Lower lobe of right lung (tissue), 2 donors: ENCODE measurements at places on chromosomes 4 and X.

- no peak for DNase-seq
Observed at GRCh38 chr4:77586951-77587383, 18.7 kb upstream of the CXCL13 start.

GRCh38 chr4:17763416-17763815, 18.0 kb downstream of the FAM184B start:
- no peak for DNase-seq

DNA sequence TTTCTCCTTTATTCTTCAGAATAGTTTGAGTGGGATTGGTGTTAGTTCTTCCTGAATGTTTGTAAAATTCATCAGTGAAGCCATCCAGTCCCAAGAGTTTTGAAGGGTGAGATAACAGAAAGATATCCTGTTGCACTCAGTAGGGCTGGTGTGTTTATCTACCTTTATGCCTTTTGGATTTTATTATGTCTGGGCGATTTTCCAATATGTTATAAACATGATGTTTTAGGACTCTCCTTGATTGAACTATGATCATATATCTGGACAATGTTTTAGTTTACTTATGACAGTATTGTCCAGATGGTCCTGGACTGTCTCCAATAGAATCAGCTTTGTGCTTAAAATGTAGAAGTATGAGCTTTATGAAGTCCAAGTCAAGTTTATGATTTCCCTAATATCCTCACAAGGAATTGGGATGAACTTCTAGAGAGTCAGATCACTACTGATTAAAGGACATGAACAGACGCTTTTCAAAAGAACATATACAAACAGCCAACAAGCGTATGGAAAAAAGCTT, 77.6 kb upstream of the ITM2A start:
- no peak for DNase-seq

- no peak for DNase-seq
Observed at GRCh38 chr4:139726615-139727014, 61.0 kb downstream of the MGST2 start.

- DNase-seq, result no peak
Observed at GRCh38 chr4:83870328-83870950, 334.5 kb downstream of the GPAT3 start.

DNA sequence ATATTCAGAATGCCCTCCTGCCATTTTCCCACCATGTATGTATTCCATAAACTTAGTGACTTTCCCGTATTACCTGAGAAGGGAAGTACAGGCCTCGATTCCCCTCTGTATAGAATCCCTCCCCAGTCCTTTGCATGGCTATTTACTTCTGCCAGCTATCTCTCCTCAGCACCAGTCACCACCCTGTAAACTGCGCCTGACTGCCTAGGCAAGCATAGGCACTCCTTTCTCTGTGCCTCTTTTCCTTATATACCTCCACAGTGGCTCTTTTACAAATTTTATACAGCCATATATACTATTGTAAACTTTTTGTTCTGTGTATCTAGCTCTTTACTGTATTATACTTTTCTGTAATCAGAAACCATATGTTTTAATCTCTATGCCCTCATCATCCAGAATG, 130.9 kb upstream of the TET2 start:
- no peak for DNase-seq
